ENCODE measurements at places on chromosomes 5 and 9.

DNA sequence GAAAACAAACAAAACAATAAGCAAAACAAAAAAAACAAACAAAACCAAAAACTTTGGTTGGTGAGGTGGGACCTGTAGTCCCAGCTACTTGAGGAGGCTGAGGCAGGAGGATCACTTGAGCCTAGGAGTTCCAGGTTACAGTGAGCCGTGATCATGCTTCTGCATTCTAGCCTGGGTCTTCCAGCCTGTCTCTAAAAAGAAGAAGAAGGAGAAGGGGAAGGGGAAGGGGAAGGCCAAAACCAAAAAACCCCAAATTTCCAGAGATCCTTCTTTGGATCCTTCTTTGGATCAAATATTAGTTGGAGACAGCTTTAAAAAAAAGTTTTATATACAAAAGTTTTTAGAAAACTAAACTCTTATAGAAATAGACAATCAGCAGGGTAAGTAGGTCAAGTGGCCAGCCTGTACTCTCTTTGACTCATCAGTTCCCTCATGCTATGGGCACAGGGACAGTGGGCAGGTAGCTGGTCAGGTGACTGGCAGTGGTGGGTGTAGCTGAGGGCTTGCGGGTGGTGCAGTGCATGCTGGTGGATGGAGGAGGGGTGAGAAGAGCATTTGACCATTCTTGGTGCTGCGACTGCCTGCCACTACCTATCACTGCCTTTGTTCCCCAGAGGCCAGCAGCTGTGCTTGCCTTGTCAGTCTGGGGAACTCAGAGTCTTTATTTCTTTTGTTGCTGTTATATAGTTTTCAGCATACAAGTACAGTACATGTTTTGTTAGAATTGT is 12.6 kb downstream of the RCL1 start:
- DNase-seq: no peak

GRCh38 chr5:179472174-179472573 is 78.2 kb upstream of the RUFY1 start:
- no peak for DNase-seq

GRCh38 chr9:125632321-125633115 is 74.5 kb downstream of the MAPKAP1 start:
- no peak for DNase-seq

DNA sequence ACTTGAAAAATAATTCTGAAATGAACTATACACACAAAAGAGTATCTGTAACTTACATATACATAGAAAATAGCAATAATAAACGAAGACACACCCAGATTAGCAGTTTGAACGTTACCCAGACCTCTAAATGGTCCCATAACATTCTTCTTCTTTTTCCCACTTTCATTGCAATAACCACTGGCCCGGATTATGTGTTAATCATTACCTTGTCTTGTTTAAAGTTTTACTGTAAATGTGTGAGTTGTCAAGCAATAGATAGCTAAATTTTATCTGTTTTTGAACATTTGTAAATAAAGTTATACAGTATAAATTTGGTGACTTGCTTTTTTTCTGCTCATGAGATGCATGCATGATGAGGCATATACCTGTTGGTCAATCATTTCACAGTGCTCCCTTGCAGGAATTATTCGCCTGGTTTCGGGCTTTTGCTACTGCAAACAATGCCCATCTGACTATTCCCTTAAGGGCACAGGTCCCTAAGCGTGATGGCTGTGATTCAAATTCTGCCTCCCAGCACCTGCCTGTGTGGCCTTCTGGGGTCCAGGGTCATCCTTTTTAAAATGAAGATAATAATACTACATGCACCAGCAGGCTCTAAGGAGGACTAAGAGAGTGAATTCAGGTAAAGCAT is 66.1 kb downstream of the GADD45G start:
- no peak for DNase-seq

GRCh38 chr5:139501381-139501780 is 18.8 kb upstream of the STING1 start:
- DNase-seq: no peak

DNA sequence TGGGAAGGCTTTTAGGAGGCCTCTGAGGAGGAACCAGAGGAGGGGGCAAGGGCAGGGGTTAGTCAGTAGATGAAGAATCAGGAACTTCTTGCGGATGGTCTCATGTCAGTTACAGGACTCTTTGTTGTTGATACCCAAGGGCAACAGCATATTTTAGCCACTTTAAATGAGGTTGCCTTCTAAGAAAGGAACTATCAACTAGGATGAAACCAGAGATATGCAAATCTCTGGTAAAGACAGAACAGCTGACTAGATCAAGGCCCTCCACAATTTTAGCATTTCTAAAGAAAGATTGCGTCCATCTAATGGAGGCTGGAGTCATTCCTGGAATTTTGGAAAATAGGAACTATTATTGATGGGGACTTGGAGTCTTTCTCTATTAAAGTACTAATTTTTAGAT is 57.7 kb upstream of the KLF4 start:
- no peak for DNase-seq

DNA sequence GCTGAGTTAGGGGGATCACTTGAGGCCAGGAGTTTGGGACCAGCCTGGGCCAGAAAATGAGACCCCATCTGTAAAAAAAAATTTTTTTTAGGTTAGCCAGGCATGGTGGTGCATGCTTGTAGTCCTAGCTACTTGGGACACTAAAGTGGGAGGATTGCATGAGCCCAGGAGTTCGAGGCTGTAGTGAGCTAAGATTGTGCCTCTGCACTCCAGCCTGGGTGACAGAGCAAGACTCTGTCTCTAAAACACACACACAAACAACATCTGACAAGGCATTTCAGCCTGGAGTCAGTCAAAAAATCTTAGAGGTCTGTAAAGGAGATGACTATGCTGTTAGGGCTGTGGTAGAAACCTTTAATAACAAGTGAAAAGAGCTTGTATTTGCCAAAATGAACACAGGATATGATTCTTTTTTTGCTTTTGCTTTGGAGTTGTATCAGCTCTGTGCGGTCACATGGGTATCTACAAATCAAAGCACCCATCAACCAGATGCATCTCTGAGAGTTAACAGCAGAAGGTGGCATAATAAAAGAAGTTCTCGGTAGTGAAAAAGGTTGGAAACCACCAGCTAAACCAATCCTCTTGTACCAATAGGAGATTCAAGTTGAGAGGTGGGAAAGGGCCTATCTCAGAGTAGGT is 3.6 kb upstream of the PSMD5 start:
- no peak for DNase-seq

DNA sequence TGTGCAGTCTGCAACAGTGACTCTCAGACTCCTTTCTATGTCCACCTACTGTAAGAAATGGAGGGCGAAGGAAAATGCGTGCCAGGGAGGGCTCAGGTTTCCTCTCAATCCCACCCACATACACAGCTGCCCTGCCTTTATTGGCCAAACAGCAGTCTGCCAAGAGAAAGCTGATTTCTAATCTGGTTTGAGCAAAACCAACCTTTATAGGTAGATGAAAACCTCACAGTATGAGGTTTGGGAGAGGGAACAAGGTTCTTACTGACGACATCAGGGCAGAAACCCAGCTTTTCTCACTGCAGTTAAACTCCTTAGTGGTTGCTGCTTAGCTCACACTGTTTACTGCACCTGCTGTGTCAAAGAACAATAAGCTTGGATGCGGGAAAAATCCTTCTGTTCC is 152.3 kb upstream of the KLF9 start:
- no peak for DNase-seq

GRCh38 chr9:34123682-34124081 is 2.8 kb downstream of the DCAF12 start:
- no peak for DNase-seq

- no peak for DNase-seq
Measured at GRCh38 chr9:136824496-136825225, 16.9 kb downstream of the RABL6 start.

DNA sequence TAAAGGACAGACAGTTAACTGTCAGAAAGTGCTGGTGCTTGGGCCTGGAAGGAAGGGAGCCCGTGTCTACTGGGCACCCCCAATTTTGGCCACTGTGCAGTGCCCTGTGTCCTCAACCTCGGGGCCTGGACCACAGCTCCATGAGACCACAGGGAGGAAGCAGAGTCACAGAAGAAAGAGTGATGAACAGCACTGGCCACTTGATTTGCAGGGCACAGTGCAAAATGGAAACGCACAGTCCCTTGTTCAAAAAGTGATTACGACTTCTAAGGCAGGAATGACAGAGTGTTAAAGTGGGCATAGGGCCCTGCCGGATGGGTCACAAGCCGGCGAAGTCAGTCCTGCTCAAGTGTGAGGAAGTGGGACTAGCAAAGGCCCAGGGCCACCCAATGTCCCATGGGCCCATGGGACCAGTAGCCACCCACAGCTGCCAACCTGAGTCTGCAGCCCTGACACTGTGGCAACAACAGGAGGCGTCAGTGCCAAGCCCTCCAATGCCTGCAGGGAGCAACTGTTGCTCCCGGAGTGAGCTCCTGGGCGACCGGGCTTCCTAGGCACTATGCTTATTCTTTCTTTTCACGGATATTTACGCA is 85.4 kb downstream of the ADAMTS2 start:
- no peak for DNase-seq

- DNase-seq: no peak
Measured at GRCh38 chr5:173972607-173972924, 16.4 kb upstream of the C5orf47 start.

GRCh38 chr9:137313326-137313936 is 11.4 kb upstream of the NRARP start:
- no peak for DNase-seq

- DNase-seq: no peak
Measured at GRCh38 chr9:23790351-23791260, 35.4 kb downstream of the ELAVL2 start.

- DNase-seq: no peak
Measured at GRCh38 chr9:13665418-13666066, 386.1 kb upstream of the MPDZ start.

DNA sequence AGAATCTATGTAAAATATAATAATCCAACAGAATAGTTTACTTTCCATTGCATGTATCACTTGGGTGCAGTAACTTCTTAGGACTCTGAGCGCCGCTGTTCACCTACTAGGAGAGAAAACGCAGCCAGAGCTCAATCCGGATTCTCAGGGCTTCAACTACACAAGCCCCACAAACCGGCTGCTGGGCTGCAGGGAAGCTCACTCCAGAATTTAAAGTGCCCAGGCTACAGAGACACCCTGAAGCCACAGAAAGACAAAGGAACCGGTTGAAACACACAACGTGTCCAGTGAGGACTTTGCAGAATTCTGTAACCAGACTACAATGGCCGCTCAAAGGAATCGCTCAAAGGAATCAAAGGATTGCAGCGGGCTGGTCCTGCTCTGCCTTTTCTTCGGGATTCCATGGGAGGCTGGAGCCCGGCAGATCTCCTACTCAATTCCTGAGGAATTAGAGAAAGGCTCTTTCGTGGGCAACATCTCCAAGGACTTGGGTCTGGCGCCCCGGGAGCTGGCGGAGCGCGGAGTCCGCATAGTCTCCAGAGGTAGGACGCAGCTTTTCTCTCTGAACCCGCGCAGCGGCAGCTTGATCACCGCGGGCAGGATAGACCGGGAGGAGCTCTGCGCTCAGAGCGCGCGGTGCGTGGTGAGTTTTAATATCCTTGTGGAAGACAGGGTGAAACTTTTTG is at the start of gene PCDHGA10:
TSS of gene PCDHGA10 (plus strand) at position 134 of the 686 bp plus-strand sequence. CDS start at position 323, 189 bp downstream.
- peak; percentile 22 for DNase-seq

DNA sequence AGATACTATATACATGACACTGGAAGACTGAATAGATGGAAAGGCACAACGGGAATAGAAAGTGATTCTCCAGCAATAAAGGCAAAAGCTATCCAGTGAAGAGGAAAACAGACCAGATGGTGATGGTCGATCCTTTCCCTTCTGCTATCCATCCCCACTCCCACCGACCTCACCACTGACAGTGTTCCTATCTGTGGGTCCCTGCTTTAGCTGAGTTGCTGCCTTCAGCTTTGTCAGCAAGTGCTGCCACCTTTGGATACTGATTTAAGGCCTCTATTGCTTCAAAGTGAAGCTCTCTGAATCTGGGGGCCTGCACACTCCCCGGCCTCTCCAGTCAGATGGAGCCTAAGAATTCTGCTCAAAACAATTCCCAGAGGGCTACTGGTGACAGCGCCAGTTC is 32.3 kb downstream of the EPB41L4A start:
- DNase-seq: no peak

GRCh38 chr9:134158753-134159392 is 5.5 kb downstream of the RNU6ATAC start:
- DNase-seq: no peak

- DNase-seq: no peak
Measured at GRCh38 chr5:116646611-116647289, 72.1 kb upstream of the SEMA6A start.

- DNase-seq: no peak
Measured at GRCh38 chr9:127033789-127034188, 88.6 kb downstream of the ANGPTL2 start.

GRCh38 chr9:38639577-38639940 is 19.2 kb upstream of the ANKRD18A start:
- no peak for DNase-seq

GRCh38 chr9:137452761-137453642 is 6.1 kb downstream of the NSMF start:
- DNase-seq: no peak

GRCh38 chr5:39411061-39411460 is 13.7 kb downstream of the DAB2 start:
- no peak for DNase-seq

- DNase-seq: no peak
Measured at GRCh38 chr5:79448336-79448735, 65.6 kb downstream of the HOMER1 start.

GRCh38 chr5:73668017-73668416 is 42.0 kb downstream of the ARHGEF28 start:
- DNase-seq: no peak

DNA sequence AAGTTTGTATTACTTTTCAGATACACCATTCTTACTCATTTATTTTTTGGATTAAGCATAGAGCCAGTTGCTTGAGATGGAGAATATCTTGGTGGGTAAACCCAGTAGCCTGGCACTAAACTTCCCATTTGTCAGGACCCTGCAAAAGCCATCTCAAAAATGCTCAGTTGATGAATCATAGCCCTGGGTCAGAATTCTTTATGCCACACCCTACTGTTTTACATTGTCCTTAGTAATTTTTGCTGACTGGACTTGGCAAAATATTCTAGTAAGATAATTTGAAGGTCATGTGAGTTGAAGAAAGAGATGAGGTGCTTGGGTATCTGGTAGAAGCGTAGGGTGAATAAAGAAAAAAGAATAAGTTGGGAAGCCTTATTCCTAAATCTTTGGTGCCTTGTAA is 50.7 kb downstream of the C7 start:
- DNase-seq: no peak

DNA sequence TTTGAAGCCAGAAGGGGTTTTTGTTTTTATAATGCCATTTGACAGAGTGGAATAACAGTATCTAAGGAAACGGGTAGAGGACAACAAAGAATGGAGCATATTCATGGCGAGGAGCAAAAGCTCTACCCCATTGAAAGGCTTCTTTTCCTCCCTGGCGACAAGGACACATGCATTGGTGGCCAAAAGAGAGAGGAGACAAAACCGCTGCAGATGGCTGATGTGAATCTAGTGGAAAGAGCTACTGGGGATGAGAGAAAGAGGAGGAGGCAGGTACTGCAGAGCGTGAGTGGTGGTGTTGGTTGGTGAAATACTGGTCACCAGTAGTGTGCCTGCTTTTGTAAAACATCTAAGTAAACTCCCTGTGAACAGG is 491 bp downstream of the APC start:
- DNase-seq: no peak

GRCh38 chr9:68577774-68578591 is 37.3 kb upstream of the TMEM252 start:
- DNase-seq: no peak

Data from stimulated activated CD8-positive, alpha-beta memory T cell treated with anti-CD3 and anti-CD28 coated beads, Interleukin-2, amount 100 ng/mL, for 1 hour (primary cell).